ENCODE measurements at places on chromosomes 1 and 21.

- DNase-seq = no peak
Measured at GRCh38 chr1:18422076-18422777, 58.5 kb upstream of the KLHDC7A start.

DNA sequence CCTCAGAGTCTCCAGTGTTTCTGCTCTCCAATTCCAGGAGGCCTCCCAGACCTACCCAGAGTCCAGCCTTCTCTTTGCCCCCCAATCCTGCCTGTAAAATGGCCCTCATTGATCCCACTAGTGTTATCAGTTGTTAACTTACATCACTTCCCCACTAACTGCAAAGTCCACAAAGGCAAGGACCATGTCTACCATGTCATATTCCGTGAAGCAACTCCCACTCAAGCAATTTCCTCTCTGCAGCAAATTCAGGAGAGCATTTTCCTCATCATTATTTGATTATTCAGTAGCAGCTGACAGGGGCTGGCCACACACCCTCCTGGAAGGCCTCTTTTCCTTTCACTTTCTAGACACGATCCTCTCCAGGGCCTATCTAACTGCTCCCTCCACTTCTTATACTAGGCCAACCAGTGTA lies 153.5 kb downstream of the RERE start:
- no peak for DNase-seq

- peak; percentile 69 for DNase-seq
Measured at GRCh38 chr1:27341525-27342252, at the start of gene SYTL1. TSS of gene SYTL1 (plus strand) at chr1:27342022. CDS start at chr1:27345335, 3,313 bp downstream.

DNA sequence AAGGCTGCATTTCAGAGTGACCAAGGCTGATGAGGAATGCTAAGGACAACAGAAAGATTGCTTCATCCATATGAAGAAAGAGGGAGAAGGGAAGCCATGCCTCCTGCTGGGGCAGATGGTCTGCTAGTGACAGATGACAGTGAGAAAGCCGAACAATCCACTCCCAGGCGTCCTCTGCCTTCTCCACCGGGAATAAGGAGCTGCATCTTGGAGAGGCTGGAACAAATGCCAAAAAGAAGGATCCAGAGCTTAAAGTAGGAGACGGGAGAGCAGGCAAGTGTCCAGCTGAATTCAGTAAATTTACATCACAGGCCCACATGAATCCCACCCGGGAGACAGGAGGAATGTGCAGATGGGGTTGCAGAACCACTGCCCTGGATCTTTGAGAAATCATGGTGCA lies 33.4 kb downstream of the DDX20 start:
- DNase-seq = no peak

- DNase-seq = no peak
Measured at GRCh38 chr1:54465351-54465811, 59.2 kb upstream of the SSBP3 start.

DNA sequence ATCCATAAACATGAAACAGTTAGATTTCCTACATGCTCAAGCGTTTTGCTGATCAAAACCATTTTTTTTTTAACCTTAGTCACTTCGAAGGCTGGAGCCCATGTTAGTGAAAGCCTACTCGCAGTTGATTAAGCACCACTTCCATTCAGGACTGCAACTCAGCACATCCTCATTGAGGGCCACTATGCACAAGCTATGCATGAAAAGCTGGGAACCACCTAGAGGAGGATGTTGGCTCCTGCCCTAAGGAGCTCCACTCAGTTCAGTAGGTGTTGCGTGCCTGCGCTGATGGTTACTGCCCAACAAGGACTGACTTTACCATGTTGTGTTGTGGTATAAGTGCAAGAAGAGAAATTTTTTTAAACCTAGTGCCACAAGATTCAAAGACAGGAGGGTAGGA lies 181.4 kb upstream of the L1TD1 start:
- DNase-seq = no peak

DNA sequence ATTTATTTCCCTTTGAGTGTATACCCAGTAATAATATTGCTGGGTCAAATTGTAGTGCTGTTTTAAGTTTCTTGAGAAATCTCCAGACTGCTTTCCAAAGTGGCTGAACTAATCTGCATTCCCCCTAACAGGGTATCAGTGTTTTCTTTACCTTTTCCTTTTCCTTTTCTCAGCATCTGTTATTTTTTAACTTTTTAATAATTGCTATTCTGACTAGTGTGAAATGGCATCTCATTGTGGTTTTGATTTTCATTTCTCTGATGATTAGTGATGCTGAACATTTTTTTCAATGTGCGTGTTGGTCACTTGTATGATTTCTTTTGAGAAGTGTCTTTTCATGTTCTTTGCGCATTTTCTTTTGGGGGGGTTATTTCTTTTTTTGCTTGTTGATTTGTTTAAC lies 374.9 kb upstream of the BRINP3 start:
- no peak for DNase-seq

DNA sequence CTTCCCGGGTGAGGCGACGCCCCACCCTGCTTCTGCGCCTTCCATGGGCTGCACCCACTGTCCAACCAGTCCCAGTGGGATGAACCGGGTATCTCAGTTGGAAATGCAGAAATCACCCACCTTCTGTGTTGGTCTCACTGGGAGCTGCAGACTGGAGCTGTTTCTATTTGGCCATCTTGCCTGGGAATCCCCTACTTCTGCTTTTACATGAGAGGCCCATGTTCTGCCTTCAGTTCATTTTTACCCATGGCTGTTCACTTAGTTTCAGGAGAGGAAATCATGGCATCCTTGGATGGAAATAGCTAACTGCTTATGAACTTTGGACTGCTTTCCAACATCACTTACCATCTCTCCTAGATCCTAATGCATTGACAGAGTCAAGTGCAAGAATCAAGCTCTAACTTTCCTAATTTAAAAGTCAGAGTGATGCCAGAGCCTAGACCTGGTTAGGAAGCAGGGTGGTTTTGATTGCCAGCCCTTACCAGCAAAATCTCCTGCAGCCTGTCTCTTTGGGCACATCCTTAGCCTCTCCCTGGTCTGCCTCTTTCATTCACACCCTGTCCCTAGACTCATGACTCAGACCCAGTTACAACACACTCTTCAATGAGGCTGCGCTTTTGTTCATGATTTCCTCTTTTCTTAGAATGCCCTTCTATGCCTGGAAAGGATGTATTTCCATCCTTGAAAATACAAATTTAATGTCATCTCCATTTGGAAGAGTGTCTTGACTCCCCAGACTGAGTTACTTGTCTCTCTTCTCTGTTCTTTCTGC lies 137.2 kb downstream of the KCTD3 start:
- no peak for DNase-seq

GRCh38 chr1:233584931-233585330 lies 29.0 kb upstream of the KCNK1 start:
- no peak for DNase-seq

- no peak for DNase-seq
Measured at GRCh38 chr1:43731867-43732531, 24.7 kb downstream of the ST3GAL3 start.

DNA sequence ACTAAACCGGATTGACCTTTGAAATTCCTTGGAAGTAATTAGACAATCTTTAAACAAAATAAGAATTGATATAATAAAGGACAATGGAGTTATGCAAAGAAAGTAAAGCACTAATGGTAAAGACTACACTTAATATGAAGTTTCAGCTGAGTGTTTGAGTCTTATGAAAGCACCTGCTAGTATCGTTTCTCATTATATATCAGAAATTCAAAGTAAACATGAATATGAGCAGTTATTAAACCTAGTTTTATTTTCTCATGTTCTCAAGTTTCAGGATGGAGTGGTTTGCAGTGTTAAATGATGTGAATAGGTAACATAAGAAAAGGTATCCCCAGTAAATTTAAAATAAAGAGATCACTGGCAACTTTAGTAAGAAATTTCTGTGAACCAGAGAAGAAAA lies 188.6 kb downstream of the ZP4 start:
- no peak for DNase-seq

DNA sequence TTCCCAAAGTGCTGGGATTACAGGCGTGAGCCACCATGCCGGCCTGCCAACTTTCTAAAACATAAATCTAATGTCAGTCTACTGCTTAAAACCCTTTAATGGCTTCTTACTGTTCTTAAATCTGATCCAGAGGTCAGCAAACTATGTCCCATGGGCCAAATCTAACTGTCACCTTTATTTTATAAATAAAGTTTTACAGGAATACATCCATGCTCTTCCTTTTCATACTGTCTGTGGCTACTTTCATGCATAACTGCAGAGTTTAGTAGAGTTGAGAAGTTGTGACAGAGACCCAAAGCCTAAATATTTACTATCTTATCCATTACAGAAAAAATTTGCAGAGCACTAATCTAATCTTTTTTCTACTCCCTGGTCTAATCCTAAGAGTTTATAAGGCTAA lies 3.8 kb downstream of the ERI3 start:
- no peak for DNase-seq

DNA sequence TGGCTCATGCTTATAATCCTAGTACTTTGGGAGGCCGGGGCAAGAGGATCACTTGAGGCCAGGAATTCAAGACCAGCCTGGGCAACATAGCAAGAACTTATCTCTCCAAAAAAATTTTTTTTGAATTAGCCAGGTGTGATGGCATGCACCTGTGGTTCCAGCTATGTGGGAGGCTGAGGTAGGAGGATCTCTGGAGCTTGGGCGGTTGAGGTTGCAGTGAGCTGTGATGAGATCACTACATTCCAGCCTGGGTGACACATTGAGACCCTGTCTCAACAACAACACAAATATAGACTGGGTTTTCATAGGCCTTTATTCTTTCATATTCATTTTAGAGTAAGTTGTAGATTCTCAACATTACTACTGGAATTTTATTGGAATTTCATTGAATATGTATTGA lies 12.8 kb downstream of the MED18 start:
- DNase-seq = no peak

- DNase-seq = no peak
Measured at GRCh38 chr1:214017191-214017982, 29.6 kb downstream of the PROX1 start.

- DNase-seq = no peak
Measured at GRCh38 chr1:115239148-115239422, 99.0 kb downstream of the NGF start.

GRCh38 chr1:152621993-152622392 lies 910 bp downstream of the LCE3A start:
- DNase-seq = no peak

DNA sequence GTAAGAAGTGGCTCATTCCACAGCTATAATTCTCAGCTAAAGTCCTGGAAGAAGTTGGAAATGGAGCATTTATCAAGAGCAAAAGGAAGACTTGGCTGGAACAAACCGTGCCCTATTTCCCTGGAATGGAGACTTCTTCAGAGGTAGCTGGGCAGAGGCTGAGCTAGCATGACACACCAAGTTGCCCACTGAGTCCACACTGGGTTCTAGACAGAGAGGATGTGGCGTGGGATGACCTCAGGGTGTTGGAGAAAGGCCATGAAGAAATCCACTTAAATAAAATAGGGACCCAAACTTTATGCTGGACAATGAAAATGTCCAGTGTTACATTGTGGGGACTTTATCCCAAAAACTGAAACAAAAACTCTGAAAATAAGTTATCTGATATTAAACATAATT lies 116.2 kb downstream of the KCNJ6 start:
- no peak for DNase-seq
